Pons (tissue), 1 donor: ENCODE measurements at places on chromosomes 2 and 18.

GRCh38 chr2:241686324-241686649, 328 bp downstream of the DTYMK start:
- DNase-seq, result no peak

DNA sequence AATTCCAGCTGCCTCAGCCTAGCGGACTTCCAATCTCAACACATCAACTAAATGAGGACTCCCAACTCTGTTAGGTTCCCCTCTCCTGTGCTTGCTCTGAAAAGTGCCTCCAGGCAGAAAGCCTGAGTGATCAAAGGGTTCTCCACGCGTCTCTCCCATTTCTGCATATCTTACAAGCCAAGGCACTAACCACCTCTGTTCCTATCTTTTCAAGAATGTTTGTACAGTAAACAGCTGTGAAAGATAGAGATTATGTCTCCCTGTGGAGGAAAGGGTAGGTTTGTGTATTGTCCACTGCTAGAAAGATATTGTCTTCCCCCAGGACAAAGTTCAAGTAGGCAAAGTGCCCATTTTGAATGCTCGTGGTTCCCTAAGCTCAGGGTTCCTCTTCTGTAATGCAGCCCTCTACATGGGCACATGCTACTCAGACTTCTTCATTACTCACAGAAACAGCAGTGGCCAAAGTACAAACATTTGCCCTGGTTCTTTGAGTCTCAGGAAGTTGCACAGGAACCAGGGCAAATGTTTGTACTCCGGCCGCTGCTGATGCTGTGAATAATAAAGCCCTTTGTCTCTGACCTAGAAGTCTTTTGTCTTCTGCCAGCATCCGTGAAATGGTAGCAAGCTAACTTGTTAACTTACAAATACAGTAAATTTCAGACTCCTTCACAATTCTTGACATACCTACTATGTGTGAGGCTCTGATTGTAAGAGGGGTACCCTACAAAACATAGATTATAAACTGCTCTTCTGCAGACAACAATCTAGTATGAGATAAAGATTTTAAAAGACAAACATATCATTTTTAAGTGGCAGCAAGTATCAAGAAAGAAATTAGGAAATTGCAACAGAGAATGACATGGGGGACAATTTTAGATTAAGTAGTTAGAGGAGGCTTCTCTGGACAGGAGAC, 44.5 kb downstream of the PKDCC start:
- DNase-seq, result peak; percentile 92

GRCh38 chr2:111670776-111671175, 213.2 kb downstream of the ANAPC1 start:
- DNase-seq, result no peak

- DNase-seq, result no peak
Observed at GRCh38 chr2:116696223-116696622, 1118.3 kb upstream of the DDX18 start.

DNA sequence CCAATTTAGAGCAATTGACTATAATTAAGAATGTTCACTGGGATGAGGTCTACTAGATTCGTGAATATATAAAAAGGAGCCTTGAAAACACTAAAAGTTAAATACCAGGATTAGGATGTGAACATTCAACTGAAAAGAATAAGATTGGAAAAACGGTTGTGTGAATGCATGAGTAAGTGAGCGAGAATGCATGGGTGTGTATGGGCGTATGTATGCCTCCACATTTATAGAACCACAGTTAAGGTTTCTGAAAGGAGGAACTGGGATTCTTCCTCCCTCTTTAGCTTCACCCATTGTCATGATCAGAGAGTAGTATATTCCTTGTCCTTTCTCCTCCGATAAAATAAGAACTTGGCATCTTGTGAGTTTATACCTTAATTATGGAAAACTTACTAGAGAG, 151.1 kb upstream of the UBE2E3 start:
- no peak for DNase-seq

DNA sequence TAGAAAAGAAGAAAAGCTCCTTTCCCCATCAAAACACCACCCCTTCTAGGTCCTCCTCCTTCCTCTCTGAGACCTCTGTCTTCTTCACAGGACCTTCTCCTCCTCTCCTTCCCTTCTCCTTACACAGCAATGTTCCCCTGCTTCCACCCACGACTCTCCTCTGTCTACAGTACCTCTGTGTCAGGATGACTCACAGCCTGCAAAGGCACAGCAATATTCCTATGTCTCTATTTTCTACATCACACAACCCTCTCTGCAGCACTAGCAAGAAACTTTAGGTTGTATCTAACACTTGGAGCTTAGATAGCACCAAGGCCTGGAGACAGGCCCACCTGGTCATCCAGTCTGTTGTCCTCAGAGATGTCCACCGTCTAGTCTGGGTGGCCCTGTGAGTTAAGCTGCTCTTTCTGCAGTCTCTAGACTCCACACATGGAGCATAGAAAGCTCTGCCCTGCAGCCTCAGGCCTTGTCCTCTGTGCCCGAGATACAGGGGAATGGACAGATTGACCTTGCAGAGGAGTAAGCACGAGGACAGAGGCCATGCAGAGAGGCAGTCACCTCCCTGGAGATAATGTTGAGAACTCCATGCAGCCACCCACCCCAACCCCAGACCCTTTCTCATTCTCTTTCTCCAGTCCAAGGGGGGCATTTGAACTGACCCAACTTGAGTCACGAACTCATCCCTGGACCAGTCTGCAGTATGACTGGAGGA, 212.0 kb downstream of the TNS1 start:
- no peak for DNase-seq

DNA sequence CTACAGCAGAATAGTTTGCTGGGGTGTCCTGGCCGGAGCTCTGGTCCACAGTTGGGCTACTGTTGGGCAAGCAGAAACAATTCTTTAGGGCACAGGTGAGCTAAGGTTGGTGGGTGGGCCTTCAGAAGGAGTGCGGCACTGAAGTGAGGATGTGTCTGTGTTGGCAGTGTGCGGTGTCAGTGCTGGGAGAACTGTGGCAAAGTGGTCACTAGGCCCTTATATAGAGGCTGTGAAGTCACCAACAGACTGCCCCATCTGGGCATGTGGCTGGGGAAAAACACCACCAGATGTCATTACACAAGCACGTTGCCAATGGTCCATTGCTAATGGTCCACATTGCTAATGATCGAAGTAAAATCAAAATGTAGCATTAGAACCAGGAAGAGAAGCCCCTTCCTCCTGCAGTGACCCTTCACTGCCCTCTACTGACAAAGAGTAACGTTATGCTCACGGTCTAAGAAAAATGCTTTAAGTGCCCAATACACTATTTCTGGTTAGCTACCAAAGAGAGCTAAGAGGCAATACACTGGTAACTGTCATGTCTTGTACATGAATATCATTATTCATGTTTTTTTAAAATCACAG, 21.3 kb downstream of the SCN1A start:
- DNase-seq, result no peak

DNA sequence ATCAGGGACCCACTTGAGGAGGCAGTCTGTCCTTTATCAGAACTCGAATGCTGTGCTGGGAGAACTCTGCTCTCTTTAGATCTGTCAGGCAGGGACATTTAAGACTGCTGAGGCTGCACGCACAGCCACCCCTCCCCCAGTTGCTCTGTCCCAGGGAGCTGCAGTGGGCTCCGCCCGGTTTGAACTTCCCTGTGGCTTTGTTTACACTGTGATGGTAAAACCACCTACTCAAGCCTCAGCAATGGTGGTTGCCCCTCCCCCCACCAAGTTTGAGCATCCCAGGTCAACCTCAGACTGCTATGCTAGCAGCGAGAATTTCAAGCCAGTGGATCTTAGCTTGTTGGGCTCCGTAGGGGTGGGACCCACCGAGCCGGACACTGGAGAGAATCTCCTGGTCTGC, 11.8 kb upstream of the LHCGR start:
- DNase-seq, result no peak

GRCh38 chr2:205869439-205869838, 187.1 kb downstream of the NRP2 start:
- DNase-seq, result no peak

GRCh38 chr2:12767541-12767940, 50.8 kb downstream of the TRIB2 start:
- DNase-seq, result no peak

GRCh38 chr2:148812306-148812705, 62.7 kb upstream of the KIF5C start:
- peak; percentile 29 for DNase-seq

- no peak for DNase-seq
Observed at GRCh38 chr2:44635725-44636124, 274.0 kb downstream of the CAMKMT start.

- DNase-seq, result no peak
Observed at GRCh38 chr2:237184919-237185552, 99.3 kb downstream of the COPS8 start.

DNA sequence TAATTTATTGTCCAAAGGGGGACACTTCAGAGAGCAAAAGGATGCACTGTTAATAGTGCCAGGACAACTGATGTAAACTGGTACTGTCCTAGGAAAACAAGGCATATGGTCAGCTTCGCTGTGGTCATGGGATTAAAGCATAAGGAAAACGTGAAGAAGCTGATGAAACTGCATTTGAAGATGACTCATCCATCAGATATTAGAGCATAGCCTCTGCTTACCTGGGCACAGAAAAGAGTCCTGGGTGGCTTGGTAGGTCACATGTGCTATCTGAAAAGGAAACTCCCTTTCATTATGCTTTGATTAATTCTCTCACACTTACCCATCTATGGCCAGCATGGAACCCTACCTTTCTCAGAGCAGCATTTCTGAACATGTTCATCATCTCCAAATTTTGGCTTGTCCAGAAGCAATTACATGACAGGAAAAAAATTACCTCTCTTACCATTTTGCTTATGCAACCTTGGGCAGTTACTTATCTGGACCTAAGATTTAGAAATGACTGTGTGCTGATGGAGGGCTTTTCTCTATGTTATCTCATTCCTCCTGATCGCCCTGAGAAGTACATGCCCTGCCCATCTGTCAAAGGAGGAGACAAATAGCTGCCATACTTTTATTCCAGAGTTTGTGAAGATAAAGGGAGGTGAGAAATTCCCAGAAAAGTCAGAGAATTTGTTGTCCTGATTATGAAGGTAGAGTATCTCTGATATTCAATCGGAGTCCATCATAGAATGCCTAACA, 275.3 kb upstream of the SLC14A2 start:
- no peak for DNase-seq

DNA sequence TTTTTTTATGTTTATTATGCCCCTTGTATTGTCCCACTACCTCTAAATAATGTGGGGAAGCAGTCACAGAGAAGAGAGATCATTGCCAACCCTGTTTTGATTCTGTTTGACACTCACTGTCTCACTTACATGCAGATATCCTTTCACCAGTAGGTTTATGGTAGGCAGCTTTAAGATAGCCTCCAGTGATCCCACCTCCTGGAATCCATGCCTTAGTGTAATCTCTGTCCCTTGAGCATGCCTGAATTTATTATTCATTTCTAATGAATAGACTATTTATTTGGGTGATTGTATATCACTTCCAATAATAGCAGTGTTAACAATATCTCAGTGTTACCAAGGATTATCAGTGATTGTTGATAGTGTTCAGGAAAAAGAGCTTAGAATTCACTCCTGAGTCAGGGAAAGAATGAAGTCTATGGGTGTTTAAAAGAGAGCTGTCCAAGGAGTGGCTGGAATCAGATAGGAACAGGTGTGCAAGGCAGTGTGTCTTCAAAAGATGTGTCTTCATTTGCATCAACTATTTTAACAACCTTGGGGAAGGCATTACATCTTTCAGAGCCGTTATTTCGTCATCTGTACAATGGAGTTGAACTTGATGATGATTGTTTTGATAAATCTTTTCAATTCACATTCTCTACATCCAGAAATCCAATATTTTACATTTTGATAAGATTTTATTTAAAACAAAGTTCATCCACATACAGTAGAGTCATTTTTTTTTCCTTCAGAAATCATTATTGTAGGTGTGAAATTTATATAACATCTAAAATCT, 31.9 kb downstream of the PKP4 start:
- no peak for DNase-seq

- DNase-seq, result no peak
Observed at GRCh38 chr2:240948905-240949790, 43.0 kb downstream of the CROCC2 start.

- no peak for DNase-seq
Observed at GRCh38 chr2:225771701-225772100, 372.2 kb downstream of the NYAP2 start.

- no peak for DNase-seq
Observed at GRCh38 chr2:188444106-188444835, 152.6 kb downstream of the GULP1 start.

DNA sequence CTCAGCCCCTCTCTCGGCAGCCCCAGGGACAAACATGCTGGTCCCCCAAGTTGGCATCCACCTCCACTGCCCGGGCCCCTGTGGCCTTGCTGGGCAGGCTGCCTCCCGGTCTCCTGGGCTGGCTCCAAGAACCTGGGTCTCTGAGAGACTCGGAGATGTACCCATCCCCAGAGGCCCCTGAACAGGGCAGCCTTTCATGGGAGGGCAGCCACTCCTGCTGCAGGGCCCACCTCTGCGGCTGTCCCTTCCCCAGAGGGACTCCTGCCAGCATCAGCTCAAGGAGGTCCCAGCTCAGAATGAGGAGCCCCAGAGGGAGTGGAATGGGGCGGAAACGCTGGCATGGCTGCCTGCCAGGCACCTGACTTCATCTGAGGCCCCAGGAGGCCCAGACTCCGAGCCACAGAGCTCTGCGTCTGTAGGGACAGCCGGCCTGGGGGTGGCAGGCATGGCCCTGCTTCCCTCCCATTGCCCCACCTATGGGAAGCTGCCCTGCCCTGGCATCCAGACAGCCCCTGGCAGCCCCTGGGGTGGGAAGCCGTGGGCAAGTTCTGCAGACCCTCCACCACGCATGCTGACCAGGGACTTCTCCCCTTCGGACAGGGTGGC, 857 bp upstream of the CROCC2 start:
- no peak for DNase-seq

- peak; percentile 73 for DNase-seq
Observed at GRCh38 chr18:13500869-13501542, 225.4 kb downstream of the FAM210A start.

- DNase-seq, result no peak
Observed at GRCh38 chr18:34800381-34800780, 90.3 kb downstream of the DTNA start.

GRCh38 chr2:212863185-212863588, 288.2 kb downstream of the IKZF2 start:
- no peak for DNase-seq

DNA sequence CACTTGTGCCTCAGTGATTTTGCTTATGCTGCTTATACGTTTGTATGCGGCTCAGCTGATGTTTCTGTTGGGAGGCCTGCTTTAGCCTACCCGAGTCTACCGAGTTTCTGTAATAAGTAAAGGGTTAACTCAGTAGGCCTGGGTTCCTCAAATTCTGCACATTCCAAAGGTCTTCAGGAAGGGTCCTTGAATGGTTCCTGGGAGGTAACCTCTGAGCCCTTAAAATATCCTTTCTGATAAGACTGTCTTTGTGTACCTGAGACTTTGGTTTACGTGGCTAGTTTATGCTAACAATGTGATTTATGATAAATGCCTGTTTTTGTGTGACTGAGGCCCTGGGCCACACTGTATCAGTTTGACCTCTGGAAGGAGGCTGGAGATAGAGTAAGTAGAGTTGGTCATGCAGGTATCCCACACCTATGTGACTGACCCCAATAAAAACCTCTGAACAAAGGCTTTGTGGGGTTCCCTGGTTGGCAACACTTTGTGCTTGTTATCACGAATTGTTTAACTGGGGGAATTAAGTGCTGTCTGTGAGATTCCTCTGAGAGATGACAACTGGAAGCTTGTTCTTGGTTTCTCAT, 18.9 kb upstream of the PNPT1 start:
- no peak for DNase-seq

GRCh38 chr2:134190807-134191203, 63.1 kb upstream of the MGAT5 start:
- DNase-seq, result no peak
